ENCODE measurements at places on chromosomes 4 and X.
A peak's percentile ranks its signal among the peaks of the same experiment; 100 is the strongest.

DNA sequence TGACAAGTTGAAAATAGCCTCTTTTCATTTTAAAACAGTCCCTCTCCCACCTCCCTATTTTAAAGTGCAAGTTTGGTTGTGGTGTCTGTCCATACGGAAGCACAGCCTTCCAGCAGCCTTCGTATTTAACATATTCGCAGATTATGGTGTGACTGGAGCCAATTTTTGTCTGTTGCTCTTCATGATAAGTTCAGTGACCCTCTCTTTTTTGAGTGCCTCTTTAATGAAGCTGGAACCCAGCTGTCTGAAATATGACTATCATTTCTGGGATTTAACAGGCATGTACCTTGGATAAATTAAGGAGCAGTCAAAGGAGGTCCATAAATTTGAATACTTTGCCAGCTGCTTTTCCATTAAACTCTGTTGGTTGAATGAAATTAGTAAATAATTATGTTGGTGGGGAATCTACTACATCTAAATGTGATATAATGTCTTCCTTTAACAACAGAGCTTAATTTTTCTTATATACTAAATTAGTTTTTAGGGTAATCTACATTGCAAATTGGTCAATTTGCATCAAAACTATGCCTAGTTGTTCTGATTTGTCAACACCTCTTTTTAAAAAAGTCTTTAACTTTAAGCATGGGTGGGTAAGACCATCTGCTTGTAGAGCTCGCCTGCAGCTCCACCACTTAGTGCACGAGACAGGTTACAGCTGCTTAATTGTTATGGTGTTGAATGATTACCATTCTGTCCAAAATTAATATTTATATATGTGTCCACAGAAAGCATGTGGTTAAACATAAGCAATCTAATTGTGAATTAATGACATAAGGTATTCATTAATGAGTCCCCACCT is 216.6 kb downstream of the DCTD start:
- DNase-seq = no peak

DNA sequence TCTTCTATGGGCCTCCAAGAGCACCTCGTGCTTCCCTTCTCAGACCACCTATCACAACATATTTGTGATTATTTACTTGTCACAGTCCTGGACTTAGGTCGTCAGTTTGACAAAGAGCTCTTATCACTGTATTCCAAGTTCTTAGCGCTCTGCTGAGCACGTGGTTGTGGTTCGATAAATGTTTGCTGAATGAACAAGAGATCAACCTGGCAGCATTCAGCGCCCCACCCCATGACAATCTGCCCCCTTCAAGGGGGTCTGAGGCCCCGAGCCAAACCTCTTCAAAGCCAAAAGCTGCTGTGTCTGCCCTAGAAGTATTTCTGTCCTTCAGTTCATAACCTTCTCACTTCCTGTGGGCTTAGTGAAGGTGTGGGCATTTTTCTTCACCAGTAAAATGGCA is 15.0 kb downstream of the RPS4X start:
- DNase-seq = no peak

GRCh38 chrX:23749576-23749975 is 6.5 kb upstream of the ACOT9 start:
- DNase-seq = no peak

DNA sequence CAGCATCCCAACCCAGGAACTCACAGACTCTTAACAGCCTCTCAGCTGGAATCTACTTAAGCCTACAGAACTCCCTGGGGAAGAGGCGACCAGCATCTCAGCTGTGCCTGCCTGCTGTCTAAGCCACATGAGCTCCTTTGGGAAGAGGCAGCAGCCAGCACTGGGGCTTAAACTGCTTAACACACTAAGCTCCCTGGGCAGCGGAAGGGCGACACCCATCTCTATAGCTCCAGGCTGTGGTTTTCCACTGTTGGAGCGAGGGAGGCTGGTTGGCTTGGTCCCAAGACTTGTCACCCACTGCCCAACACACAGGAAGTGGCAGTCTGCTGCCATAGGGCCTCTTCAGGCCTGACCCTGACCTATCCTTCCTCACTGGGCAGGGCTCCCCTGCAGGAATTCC is 1544.1 kb upstream of the ADGRL3 start:
- peak; percentile 2 for DNase-seq

DNA sequence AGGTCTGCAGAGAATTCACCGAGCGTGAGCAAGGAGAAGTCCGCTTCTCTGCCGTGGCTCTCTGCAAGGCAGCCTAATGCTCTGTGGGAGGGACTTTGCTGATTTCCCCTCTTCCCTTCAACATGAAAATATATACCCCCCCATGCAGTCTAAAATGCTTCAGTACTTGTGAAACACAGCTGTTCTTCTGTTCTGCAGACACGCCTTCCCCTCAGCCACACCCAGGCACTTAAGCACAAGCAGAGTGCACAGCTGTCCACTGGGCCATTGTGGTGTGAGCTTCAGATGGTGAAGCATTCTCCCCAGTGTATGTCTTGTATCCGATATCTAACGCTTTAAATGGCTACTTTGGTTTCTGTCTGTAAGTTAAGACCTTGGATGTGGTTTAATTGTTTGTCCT is 11.3 kb downstream of the UCHL1 start:
- DNase-seq = no peak

DNA sequence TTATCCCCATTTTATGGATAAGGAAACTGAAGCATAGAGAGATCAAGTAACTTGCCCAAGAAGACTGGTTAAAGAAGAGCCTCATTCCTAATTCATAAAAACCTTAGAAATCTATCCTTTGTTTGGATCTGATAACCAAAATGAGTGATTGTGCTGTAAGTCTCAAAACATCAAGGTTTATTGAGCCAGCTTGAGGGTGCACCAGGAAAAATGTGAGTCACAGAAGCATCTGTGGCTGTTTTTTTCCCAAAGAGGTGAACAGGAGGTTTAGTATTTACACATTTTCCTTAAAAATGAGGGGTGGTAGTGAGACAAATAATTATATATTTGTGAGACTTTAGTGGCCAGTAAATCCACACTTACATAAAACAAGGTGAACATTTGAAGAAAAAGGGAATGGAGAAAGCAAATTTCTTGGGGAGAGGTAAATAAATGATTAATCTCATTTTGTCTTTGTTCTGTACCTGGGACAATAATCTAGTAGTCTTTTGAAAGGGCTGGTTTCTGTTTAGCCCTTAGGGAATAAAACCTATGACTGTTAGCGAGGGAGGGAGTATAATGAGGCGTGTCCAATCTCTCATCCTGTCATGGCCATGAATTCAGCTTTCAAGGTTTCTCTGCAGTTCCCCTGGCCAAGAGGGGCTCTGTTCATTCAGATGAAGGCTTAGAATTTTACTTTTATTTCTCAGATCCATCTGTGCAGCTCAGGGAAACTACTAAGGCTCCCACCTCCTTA is 12.2 kb upstream of the FMR1 start:
- peak; percentile 34 for DNase-seq

DNA sequence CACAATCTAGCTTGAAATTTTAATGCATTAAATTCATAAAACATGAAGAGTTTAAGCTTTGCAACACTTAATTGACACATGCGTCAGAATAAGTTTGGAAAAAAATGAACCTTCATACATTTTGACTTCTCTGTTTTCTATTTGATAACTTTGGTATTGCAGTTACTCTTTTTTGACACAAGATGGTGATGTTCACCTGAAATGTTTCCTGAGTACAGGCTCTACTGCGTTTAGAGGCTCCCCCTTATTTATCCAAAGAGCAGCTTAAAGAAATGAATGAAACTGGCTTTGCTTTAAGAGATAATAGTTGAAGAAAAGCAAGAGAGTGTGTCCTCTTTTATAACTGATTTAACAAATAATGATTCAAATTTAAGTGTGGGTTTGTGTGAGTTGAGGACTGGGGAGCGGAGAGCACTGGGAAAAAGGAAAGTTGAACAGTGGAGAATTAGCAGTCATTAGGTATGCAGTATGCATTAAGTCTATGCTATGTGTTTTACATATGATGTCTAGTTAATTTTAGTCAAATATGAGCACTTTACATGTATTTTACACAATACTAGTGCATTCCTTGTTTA is 180.6 kb upstream of the NUDT6 start:
- DNase-seq = peak; percentile 57

All from NB4 (cell line).